Trophoblast cell (in vitro differentiated cells and primary cell): ENCODE measurements at places on chromosomes 3 and 15.
A peak's percentile ranks its signal among the peaks of the same experiment; 100 is the strongest.

- DNase-seq: no peak
These were observed 25.0 kb downstream of the CD86 start for GRCh38 chr3:122080207-122080587.

GRCh38 chr3:160464321-160464720 is 14.7 kb upstream of the TRIM59 start:
- DNase-seq: no peak

DNA sequence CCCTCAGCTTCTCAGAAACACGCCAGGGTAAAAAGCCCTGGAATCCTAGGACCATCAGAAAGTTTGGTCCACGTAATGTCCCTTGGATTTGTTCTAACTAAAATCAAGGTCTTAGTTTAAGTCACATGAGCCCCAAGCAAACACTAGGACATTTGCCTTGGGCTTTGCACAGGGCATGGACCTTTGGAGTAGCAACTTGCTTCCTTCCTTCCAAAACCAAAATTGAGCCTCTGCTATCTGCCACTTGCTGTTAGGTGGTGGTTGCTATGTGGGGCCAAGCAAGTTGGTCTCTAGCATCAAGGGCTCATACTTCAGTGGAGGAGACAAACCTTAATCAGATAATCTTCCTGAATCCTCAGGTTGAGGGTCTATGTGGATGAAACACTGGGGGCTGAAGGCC is 4.0 kb upstream of the DAG1 start:
- peak; percentile 10 for DNase-seq

DNA sequence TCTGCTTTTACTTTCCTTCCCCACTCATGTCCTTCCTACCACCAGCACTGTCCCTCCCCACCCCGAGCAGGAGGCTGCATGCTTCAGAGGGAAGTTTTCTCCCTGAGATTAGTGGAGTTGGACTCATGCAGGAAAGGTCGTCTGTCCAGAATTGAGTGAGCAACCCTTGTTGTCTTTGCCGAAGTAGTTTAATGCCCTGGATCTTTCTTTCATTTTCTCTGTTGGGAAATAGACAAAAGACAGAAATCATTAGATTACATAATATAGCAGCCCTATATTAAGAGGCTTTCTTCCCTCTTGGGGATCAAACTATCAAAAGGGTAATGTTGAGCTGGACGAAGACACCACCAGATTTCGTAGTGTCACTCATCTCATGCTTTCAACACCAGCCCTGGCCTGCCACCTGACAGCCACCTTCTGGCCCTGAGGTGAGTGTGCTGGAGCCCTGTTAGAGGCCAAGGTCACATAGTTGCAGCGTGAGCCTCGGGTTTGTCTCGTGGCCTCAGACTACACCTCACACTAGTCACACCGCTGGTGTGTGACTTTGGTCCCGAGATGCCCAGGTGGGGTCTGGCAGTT is 231.0 kb downstream of the ITPR1 start:
- DNase-seq: no peak

GRCh38 chr3:151660885-151661284 is 72.8 kb upstream of the AADACL2 start:
- no peak for DNase-seq

- no peak for DNase-seq
These were observed 33.3 kb downstream of the MAPK6 start for GRCh38 chr15:52052066-52052935.

- DNase-seq: peak; percentile 8
These were observed 107.2 kb downstream of the IGSF11 start for GRCh38 chr3:118927449-118927848.

DNA sequence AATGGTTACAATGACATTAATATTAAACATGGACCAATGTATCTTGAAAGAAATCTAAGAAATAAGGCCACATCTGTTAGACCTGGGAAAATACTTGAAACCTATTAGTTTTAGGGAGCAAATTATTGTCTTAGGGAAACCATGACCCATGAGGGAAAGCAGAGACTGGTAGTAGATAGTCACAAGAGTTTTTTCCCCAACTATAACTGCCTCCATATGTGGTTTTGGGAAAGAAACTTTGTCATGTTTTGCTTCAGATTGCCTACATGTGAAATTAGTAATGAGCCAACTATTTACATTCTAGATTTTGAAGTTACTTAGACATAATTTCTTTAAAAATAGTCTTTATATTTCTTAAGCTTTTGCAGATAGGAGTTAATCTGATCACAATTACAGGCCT is 474.9 kb downstream of the ROBO2 start:
- no peak for DNase-seq

DNA sequence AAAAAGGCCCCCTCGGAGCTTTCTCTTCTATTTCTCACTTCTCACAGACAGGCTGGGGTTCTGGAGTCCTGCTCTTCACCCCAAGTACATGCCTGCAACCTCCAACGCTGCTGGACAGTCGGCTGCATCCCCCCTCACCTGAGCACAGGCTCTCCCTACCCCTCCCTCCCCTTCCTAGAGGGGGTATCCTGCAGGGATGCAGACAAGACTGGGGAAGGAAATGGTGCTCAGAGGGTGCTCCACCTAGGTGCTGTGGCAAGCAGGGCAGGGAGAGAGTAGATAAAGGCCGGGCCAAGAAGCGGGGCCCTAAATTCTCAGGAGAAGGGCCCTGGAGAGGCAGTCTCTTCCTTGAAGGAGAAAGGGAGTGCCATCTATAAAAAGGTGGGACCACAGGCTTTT is 7.0 kb upstream of the STRA6 start:
- DNase-seq: no peak

GRCh38 chr3:945738-946137 is 147.1 kb upstream of the CNTN6 start:
- no peak for DNase-seq

GRCh38 chr15:48766196-48766595 is 44.7 kb downstream of the CEP152 start:
- no peak for DNase-seq
